ENCODE measurements at places on chromosomes 6 and 20.

DNA sequence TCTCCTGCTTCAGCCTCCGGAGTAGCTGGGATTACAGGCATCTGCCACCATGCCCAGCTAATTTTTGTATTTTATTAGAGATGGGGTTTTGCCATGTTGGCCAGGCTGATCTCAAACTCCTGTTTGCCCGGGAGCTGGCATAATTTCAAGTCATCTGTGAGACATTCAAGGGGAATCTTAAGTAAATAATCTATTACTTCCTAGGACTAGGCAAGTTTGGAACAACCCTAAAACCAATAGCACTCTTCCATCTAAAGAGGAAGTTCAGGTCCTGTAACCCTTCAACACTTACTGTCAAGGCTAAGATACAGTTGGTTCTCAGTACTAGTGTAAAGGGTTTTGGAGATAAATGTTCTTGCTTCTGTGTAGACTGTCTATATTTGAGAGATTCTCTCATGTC lies 267.8 kb upstream of the IRAK1BP1 start:
- no peak for DNase-seq

DNA sequence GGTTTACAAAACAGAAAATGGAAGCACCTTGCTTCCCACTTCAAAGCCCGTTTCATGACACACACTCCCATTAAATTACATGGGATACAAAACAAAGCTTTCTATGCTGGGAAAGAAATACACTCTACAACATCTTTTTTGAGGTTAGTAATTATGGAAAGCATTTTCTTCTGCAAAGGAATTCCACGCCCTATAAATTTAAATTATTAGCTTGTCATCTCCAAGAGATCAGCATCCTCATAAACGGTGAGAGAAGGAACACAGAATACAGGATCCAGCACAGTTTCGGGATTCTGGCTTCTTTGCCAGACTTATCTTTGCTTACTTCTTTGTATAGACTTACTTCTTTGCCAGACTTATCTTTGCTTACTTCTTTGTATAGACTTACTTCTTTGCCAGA lies 1.3 kb upstream of the SMPDL3A start:
- DNase-seq: no peak

GRCh38 chr20:2363187-2363586 lies 17.5 kb upstream of the TGM6 start:
- DNase-seq: no peak

- no peak for DNase-seq
These were observed 16.3 kb upstream of the SDCBP2 start for GRCh38 chr20:1345030-1345755.
